CD4-positive, alpha-beta T cell (primary cell): ENCODE measurements at places on chromosomes 4 and X.
A peak's percentile ranks its signal among the peaks of the same experiment; 100 is the strongest.

DNA sequence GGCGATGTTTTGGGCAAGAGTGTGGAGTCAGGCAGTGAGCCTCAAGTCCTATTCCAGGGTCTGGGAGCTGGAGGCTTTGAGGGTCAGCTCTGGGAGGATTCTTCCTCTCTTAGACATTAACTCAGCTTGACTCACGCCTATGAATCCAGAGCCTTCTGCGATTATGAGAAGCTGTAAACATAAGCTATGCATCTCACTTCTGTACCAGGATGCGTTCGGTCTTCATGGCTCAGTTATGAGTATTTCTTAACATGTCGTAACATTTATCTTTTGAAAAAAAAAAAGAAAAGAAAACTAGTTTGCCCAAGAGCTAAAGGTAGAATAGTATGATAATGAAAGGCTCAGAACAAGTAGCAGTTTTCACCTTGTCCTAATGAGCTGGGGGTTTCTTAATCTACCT is 4.6 kb downstream of the SHROOM2 start:
- H3K27ac ChIP-seq, result no peak overlapping the region
- no peak for DNase-seq
- H3K36me3 ChIP-seq, result no peaks in the 10 kb centered on the region
- H3K4me1 ChIP-seq, result no peaks in the 10 kb centered on the region
- peaks cover 19% of the 10 kb centered on the region for H3K27me3 ChIP-seq

- peak overlapping the region; percentile 4 for H3K4me3 ChIP-seq
- peaks cover 2% of the 10 kb centered on the region for H3K36me3 ChIP-seq
- peak overlapping the region; percentile 40 for H3K27ac ChIP-seq
- peaks cover 58% of the 10 kb centered on the region for H3K4me1 ChIP-seq
- no peak for DNase-seq
- no peaks in the 10 kb centered on the region for H3K27me3 ChIP-seq
Measured at GRCh38 chr4:89289312-89289711, 18.3 kb downstream of the GPRIN3 start.

GRCh38 chrX:30489323-30489722 is 88.2 kb downstream of the TASL start:
- H3K27me3 ChIP-seq, result no peaks in the 10 kb centered on the region
- no peaks in the 10 kb centered on the region for H3K36me3 ChIP-seq
- no peak overlapping the region for H3K27ac ChIP-seq
- H3K4me3 ChIP-seq, result no peak overlapping the region

DNA sequence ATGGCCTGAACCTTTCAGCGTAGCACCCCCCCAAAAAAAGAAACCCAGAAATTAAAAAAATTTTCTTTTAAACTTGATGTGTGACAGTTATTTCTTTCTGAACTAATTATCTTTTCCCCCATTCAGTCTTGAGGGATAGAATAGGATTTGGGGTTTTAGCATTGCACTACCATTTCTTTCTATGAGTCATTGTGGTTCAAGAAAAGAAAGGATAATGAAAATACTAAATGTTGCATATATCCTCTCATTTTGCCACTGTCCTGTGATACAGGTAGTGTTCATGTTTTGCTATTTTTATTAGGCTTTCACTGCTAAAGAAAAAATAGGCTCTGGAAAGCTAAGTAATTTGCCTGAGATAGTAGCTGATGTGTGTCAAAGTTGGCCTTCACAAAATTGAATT is 39.4 kb upstream of the DCK start:
- H3K27me3 ChIP-seq, result no peaks in the 10 kb centered on the region
- H3K4me3 ChIP-seq, result no peak overlapping the region
- DNase-seq, result no peak
- peaks cover 3% of the 10 kb centered on the region for H3K36me3 ChIP-seq
- H3K4me1 ChIP-seq, result no peaks in the 10 kb centered on the region

- no peak overlapping the region for H3K27ac ChIP-seq
- H3K36me3 ChIP-seq, result peaks cover 7% of the 10 kb centered on the region
- H3K4me1 ChIP-seq, result peaks cover 53% of the 10 kb centered on the region
- H3K4me3 ChIP-seq, result no peak overlapping the region
Measured at GRCh38 chr4:2591189-2591588, 54.7 kb downstream of the FAM193A start.

DNA sequence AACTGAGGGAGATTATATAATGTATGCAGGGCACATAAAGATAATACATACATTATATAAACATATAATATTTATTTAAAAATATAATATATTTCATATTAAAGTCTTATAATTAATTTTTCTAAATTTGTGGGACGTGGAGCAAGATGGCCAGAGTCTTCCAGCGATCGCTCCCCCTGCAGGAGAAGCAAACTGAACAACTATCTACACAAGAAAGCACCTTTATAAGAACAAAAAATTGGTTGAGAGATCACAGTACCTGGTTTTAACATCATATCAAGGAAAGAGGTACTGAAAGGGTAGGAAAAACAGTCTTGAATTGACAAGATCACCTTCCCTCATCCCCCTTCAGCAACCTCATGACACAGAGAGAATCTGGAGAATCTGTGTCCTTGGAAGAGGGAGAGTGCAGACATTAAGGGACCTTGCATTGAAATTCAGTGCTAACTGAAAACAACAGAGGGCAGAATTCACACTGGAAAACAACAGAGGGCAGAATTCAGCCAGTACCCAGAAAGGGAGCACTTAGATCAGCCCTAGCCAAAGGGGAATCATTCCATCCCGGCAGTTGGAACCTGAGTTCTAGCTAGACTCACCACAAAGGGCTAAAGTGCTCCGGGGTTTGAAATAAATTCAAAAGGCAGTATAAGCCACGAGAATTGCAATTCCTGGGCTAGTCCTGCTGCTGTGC is 262.5 kb upstream of the NDST3 start:
- no peaks in the 10 kb centered on the region for H3K36me3 ChIP-seq
- no peak overlapping the region for H3K27ac ChIP-seq
- no peak overlapping the region for H3K4me3 ChIP-seq
- no peaks in the 10 kb centered on the region for H3K27me3 ChIP-seq
- H3K4me1 ChIP-seq, result no peaks in the 10 kb centered on the region

DNA sequence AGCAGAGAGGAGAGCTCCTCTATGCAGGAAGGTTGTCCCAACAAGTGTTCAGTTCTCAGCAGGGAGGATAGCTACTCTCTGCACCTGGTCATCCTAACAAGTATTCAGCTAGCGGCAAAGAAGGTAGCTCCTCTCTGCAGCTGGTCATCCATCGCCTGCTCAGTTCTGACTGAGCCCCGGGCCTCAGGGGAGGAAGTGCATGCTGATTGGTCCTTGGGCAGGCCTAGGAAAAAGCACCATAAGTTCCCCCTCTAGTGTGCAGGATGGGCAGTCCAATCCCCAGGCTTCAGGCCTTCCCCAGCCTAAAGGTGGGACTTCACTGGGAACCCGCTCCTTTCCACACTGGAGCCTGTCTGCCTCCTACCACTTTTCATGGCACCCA is 4.4 kb upstream of the FBXW7 start:
- H3K36me3 ChIP-seq, result peaks cover 15% of the 10 kb centered on the region
- H3K4me3 ChIP-seq, result no peak overlapping the region
- DNase-seq, result no peak
- H3K4me1 ChIP-seq, result peaks cover 51% of the 10 kb centered on the region
- H3K27me3 ChIP-seq, result no peaks in the 10 kb centered on the region

- H3K27me3 ChIP-seq, result no peaks in the 10 kb centered on the region
- H3K4me1 ChIP-seq, result no peaks in the 10 kb centered on the region
- H3K36me3 ChIP-seq, result no peaks in the 10 kb centered on the region
- H3K27ac ChIP-seq, result no peak overlapping the region
- no peak for DNase-seq
Measured at GRCh38 chr4:137819964-137820383, 287.7 kb upstream of the PCDH18 start.

DNA sequence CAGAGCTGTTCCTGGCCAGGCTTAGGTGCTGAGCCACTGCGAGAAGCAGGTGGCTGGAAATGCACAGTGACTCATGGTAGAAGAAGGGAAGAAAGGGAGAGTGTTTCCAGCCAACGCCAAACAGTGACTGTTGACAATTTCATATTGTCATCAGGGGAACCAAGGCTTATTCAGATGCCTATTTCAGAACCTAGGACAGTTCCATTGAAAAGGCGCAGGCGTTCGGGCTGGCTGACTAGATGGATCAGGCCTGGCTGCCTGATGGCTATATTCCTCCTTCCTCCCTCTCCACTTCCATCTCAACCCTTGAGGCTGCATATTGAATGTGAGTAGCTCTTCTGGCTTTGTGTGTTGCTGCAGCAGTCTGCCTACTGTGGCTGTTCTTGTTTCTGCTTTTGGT is 73.0 kb upstream of the FRMPD4 start:
- H3K36me3 ChIP-seq, result no peaks in the 10 kb centered on the region
- no peak overlapping the region for H3K27ac ChIP-seq
- DNase-seq, result no peak
- no peaks in the 10 kb centered on the region for H3K27me3 ChIP-seq
- H3K4me3 ChIP-seq, result no peak overlapping the region
- H3K4me1 ChIP-seq, result no peaks in the 10 kb centered on the region

GRCh38 chrX:23511793-23512192 is 155.5 kb upstream of the PRDX4 start:
- no peak overlapping the region for H3K4me3 ChIP-seq
- H3K27ac ChIP-seq, result no peak overlapping the region
- no peak for DNase-seq
- no peaks in the 10 kb centered on the region for H3K4me1 ChIP-seq
- no peaks in the 10 kb centered on the region for H3K36me3 ChIP-seq

GRCh38 chr4:131509521-131509920 is 1639.6 kb upstream of the PCDH10 start:
- DNase-seq, result no peak
- H3K4me1 ChIP-seq, result no peaks in the 10 kb centered on the region
- H3K4me3 ChIP-seq, result no peak overlapping the region

- H3K27me3 ChIP-seq, result no peaks in the 10 kb centered on the region
- peaks cover 19% of the 10 kb centered on the region for H3K36me3 ChIP-seq
- H3K4me1 ChIP-seq, result peaks cover 40% of the 10 kb centered on the region
- no peak overlapping the region for H3K4me3 ChIP-seq
- DNase-seq, result no peak
- H3K27ac ChIP-seq, result no peak overlapping the region
Measured at GRCh38 chr4:2868877-2869487, 25.3 kb downstream of the ADD1 start.

DNA sequence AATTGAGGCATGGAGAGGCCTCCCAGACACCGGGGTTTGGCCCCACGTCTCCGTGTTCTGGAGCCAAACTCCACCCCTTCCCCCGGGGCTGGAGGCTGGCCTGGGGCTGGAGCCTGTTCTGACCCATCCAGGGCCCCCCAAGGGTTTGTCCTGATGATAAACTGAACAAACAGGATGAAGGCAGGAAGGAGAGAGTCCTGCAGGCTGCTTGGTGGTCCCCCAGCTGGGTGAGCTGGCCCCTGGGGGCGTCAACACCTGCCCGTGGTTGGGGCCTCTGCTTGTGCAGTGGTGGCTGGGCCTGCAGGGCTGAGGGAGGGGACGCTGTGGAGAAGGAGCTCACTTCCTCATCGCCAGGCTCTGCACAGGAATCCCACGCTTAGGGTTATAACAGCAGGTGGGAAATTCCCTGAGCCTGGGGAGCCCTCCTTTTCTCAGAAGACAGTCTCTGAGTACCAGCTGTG is 2.3 kb downstream of the SH3TC1 start:
- H3K27ac ChIP-seq, result no peak overlapping the region
- peak overlapping the region; percentile 70 for H3K4me3 ChIP-seq
- peaks cover 6% of the 10 kb centered on the region for H3K36me3 ChIP-seq

- H3K4me1 ChIP-seq, result no peaks in the 10 kb centered on the region
- H3K27ac ChIP-seq, result no peak overlapping the region
- no peak for DNase-seq
- H3K36me3 ChIP-seq, result no peaks in the 10 kb centered on the region
- H3K27me3 ChIP-seq, result no peaks in the 10 kb centered on the region
Measured at GRCh38 chr4:55359397-55359916, 13.4 kb downstream of the SRD5A3 start.

DNA sequence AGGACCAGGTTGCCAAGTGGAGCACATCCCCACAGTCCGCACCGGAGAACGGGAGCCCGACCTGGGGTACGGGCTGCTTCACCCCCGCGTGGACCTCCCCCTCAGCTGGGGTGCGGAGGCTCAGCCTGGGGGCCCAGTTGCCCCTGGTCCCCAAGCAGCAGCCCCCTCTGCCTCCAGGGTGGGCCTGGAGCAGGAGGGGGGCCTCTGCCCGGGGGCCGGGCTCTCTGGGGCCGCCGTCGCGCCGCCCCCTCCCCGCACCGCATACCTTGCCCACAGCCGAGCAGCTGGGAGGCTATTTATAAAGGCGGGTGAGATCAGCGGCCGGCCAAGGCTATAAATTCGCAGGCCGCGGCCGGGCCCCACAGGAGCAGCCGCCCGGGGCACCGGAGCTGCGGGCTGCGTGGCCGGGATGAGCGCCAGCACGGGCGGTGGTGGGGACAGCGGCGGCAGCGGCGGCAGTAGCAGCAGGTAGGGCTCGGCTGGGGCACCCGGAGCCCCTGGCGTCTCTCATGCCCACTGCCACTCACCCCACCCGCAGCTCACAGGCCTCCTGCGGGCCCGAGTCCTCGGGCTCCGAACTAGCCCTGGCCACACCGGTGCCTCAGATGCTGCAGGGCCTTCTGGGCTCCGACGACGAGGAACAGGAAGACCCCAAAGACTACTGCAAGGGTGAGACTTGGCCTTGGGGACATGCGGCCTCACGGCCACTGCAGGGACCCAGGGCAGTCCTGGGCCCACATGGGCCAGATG is at the start of gene SRPK3:
Gene SRPK3 (plus strand): TSS at position 364 of the 750 bp plus-strand sequence. CDS start 46 bp downstream, at position 410.
- no peak for DNase-seq
- H3K36me3 ChIP-seq, result peaks cover 4% of the 10 kb centered on the region
- H3K4me1 ChIP-seq, result no peaks in the 10 kb centered on the region
- H3K27me3 ChIP-seq, result peaks cover 4% of the 10 kb centered on the region
- no peak within 1 kb of the TSS for H3K27ac ChIP-seq

DNA sequence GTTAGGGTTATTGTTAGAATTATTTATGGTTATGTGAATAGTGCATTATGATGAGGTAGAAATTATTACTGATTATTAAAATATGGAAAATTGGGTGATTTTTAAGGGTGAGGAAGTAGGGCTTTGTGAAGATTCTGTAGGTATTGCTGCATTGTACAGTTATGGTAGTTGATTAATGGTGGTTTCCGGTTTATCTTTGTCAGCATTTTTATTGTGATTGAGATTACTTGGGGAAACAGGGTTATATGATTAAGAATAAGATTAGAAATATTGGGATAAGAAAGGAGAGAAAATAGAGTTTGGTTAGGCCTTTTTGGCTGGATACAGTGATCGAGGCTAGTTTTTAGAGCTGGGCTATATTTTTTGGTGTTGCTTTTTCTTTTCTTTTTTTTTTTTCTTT is 8.6 kb upstream of the IGBP1 start:
- H3K27me3 ChIP-seq, result no peaks in the 10 kb centered on the region
- DNase-seq, result no peak
- H3K4me1 ChIP-seq, result no peaks in the 10 kb centered on the region

DNA sequence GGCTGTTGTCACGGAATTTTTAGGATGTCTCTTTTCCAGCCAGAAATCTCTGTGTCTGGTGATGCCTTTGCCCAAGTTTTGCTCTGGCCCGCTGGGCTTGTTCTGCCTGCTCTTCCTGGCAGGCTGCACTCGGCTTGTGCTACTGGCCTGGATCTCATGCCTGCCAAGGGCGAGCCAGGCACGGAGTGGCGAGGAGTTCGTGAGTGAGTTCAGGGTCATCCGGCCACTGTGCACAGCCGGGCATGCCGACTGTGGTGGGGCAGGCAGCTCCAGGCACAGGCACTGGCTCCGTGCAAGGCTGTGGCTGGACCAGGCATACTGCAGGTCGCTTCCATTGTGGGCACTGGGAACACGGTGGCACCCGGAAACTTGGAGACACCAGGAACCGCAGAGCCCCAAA is 129.1 kb downstream of the ARHGAP10 start:
- H3K36me3 ChIP-seq, result no peaks in the 10 kb centered on the region
- no peak overlapping the region for H3K27ac ChIP-seq
- no peak overlapping the region for H3K4me3 ChIP-seq
- H3K27me3 ChIP-seq, result no peaks in the 10 kb centered on the region
- H3K4me1 ChIP-seq, result no peaks in the 10 kb centered on the region
- DNase-seq, result no peak
